ENCODE measurements at places on chromosomes 6 and 20.

GRCh38 chr6:121216928-121217327 lies 117.4 kb downstream of the TBC1D32 start:
- DNase-seq, result peak; percentile 86

- no peak for DNase-seq
These were observed 522.9 kb upstream of the SOX4 start for GRCh38 chr6:21070620-21071019.

- DNase-seq, result no peak
These were observed 117.4 kb upstream of the ARID1B start for GRCh38 chr6:156659822-156660198.

DNA sequence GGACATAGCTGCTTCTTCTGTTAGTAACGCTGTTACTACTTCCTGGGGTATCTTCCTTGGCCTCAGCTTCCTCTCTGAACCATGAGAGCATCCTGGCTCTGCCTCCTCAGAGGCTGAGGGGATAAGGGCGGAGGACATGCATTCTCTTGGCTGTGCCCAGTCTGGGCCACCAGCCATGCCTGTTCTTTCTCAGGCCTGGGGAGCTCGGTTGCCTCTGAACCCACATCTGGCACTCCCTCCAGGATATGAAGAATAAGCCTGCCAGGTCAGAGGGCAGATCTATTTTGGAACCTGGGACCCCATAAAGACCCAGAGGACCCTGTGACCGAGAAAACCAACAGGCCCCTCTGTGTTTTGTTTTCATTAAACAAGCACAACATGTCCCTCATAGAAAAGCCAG lies 6.6 kb upstream of the ANGPT4 start:
- DNase-seq, result no peak

DNA sequence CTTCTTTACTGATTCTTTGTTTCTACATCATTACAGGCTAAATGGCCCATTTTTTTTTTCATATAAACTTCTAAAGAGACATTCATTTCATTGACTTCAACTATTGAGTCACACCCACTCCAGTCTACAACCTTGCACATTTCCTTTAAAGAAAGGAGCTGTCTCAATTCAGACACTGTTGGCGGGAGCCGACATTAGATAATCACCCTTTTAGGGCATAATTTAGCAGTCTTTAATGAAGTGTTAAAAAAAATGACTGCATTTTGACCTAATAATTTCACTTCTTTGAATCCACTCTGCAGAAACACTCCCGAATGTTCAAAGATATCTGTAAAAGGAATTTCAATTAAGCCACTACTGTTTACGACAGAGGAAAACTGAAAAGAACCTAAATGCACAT lies 1.5 kb downstream of the EPM2A start:
- DNase-seq, result no peak

- no peak for DNase-seq
These were observed 149.5 kb downstream of the ANKRD60 start for GRCh38 chr20:58078741-58079522.

DNA sequence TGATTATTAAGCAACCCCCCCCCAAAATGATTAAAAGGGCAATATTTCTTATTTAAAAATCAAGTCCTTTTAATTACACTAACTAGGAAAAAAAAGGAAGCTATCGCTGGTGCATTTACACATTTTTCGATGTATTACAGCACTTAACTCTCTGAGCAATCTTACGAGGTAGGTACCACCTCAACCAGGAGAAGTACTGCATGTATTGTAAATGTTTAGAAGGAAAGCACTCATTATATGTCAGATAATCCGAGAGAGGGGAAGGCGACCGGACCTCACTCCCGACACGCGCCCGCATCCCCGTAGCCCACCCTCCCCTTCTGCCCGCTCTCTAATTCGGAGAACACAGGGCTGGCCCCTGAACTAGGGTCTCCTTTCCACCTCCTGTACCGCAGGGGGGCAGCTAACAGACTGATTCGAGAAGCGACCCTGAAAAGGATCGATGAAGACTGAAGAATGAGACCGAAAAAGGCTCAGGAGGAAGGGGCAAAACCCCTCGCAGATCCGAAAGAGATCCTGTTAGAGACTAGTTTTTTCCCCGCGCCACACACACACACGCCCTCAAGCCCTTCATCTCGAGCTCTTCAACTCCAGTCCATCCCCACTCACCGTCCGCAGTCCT lies 337 bp downstream of the ESF1 start:
- DNase-seq, result no peak

DNA sequence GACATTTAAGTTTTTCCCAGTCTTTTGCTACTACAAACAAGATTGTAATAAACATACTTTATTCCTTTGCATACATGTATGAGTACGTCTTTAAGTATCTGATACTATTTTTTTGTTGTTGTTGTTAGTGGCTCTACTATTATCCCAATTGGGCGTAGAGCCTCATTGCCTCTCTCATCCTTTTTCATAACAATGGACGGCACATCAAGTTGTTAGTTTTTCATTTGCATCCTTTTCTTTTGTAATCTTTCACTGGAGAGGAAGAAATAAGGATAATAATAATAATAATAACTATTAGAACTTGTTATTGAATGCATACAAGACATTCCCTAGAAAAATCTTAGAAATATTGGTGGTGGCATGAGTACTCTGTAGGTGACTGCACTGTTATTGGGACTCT lies 23.1 kb downstream of the HS3ST5 start:
- DNase-seq, result no peak

DNA sequence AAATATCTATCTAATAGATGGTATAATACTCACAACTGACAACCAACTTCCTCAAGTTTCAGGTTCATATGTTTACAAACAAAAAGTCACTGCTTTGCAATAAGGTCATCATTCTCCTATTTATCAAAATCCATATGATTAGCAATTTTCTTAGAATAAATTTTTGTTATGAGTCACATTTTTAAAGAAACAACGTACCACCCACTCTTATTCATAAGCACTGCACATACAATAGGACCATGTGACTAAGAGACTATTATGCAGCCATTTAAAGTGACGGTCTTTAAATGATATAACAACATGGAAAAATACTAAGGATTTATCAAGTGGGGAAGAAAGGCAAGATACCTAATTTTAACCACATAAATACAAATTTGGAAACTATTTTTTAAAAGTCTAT lies 40.0 kb downstream of the REPS1 start:
- no peak for DNase-seq

DNA sequence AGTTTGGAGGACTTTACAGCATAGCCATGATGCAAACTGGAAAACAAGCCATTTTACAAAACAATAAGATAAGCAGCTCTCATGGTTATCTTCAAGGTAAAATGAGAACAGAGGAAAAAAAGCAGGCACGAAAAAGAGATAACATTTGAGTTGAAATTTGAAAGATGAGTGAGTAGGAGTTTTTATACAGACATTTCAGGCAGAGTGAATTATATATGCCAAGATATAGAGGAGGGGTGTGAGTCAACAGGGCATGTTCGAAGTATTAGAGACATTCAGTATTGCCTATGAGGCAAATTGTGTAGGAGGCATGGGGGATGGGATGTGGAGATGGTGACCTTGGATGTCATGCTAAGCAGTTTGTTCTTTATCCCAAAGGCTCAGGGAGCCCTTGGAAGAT lies 240.5 kb upstream of the MAN1A1 start:
- DNase-seq, result no peak

Data from HCEC 1CT (cell line).